Cerebellar cortex (tissue), 1 donor: ENCODE measurements at places on chromosomes 12 and 14.

GRCh38 chr14:61911574-61911973 lies 149.4 kb downstream of the SNAPC1 start:
- DNase-seq: peak; percentile 64

DNA sequence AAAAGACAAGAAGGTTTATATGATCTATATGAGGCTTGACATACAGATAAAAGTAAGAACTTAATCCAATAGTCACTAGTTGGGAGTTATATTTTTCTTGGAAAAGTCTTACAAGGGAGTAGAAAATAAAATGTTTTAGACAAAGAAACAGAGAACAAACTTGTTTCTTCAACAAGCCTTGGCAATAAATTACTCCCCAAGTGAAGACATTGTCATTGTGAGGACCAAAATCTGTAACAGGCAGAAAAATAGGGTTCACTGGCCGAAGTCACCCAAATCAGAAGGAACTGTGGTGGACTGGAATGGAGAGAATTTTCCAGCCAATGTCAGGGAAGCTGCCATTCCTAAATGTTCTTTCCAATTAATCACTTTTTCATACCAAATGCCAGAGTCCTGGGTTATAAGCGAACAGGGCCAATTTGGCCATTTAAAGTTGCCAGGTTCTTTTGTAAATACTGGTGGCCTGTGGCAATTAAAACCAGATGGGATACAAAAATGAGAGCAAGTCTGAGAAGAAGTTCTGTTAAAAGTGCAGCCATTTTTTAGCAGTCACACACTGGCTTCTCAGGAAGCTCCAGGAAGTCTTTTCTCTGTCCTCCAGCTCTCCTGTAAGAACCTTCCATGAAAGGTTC lies 117.3 kb upstream of the OVCH1 start:
- no peak for DNase-seq

- DNase-seq: no peak
Observed at GRCh38 chr12:124396544-124397398, 101.9 kb downstream of the RFLNA start.

DNA sequence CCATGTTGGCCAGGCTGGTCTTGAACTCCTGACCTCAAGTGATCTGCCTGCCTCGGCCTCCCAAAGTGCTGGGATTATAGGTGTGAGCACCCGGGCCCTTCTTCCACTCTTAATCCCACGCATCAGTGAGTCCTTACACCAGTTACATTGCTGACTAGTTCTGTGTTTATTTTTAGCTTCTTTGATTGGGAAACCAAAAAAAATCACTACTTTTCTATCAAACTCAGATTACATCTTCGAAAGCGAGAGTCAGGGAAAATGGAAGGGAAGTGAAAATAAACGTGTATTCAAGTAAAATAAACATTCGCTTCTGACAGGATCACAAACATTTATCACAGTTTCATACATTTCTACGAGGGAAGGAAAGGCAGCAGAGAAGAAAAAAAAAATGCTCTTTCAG lies 32.2 kb downstream of the FGD6 start:
- no peak for DNase-seq

DNA sequence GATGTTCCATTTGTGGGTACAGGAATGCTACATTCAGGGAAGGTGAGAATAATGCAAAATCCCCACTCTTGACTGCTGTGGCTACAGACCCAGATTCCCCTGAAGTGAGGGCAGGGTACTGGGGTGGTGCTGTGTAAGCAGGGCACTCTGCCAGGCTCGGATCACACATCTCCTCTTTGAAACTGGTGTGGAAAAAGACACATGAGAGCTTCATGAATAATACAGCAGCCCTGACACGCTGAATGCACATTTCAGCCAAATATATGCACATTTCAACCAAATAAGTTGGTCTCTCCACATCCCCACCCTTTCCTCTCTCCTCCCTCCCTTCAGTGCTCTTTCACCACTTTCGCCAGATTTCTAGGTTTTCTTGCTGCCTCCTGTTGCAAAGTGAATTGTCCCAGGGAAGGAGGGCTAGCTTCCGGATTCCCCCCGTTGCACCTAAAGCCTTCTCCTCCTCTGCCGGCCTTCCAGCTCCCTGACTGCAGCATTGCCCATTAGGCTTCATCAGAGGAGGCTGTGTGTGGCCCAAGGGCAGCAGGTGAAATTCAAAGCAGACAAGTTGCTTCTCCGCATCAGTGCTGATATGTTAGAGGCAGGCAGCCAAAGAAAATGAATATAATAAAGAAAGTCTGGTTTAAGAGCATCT lies 118.2 kb upstream of the TMCC3 start:
- DNase-seq: no peak

- DNase-seq: no peak
Observed at GRCh38 chr14:64702493-64703394, 1.5 kb upstream of the PLEKHG3 start.

- no peak for DNase-seq
Observed at GRCh38 chr14:73049428-73049827, 8.9 kb upstream of the RBM25 start.

GRCh38 chr14:42927313-42927712 lies 1320.6 kb downstream of the LRFN5 start:
- DNase-seq: no peak

GRCh38 chr14:22803687-22803974 lies 11.6 kb downstream of the SLC7A7 start:
- DNase-seq: no peak

DNA sequence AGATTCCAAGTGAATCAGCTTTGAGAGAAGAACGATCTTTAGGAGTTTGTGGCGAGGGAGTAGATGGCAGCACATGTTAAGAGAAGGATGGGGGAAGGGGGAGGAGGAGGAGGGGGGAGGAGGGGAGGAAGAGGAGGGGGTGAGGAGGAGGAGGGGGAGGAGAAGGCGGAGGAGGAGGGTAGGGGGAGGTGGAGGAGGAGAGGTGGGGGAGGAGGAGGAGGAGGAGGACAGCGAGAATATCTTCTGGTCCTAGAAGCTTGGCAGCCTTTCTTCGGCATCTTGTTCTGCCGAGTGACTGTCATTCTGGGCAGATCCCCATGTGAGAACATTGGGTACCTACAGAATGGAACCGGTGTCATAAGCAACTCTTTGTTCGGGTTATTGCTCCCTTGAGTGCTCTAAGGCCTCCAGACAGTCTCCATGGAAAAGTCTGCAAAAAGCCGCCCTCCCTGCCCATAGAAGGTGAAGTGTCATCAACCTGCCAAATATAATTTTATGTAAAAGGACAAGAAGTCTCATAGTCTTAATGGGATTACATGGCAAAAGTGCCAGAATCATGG lies 6.9 kb downstream of the RFC5 start:
- DNase-seq: no peak

- DNase-seq: peak; percentile 75
Observed at GRCh38 chr12:116015525-116015924, 262.0 kb downstream of the MED13L start.

GRCh38 chr14:76958980-76959710 lies 69.4 kb downstream of the IRF2BPL start:
- no peak for DNase-seq

- peak; percentile 76 for DNase-seq
Observed at GRCh38 chr14:89309670-89310177, 107.3 kb downstream of the FOXN3 start.

DNA sequence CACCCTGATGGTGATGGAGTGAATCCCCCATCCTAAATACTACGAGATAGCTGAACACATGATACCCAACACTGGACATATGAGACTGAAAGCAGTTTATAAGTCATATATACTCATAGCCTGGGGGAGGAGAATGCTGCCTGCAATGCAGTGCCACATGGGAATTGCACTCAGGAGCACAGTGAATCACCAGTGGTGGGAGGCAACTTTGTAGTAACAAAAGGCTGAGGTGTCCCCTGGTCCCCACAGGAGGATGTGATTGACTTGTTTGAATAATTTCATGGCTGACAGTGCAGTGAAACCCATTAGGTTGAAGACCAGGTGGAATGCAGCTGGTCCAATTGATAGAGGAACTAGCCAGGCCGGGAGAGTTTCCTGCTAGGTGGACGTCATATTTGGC lies 20.2 kb downstream of the CCDC38 start:
- DNase-seq: no peak

- DNase-seq: no peak
Observed at GRCh38 chr12:108744021-108744897, 12.9 kb upstream of the CORO1C start.

- DNase-seq: no peak
Observed at GRCh38 chr14:97827746-97828145, 1030.6 kb downstream of the VRK1 start.

GRCh38 chr12:23950210-23950774 lies 822 bp upstream of the SOX5 start:
- DNase-seq: no peak

- no peak for DNase-seq
Observed at GRCh38 chr14:49770212-49770817, 2.4 kb downstream of the KLHDC2 start.

- no peak for DNase-seq
Observed at GRCh38 chr12:124721501-124722162, 142.0 kb downstream of the SCARB1 start.

GRCh38 chr12:130334937-130335336 lies 2.8 kb upstream of the PIWIL1 start:
- peak; percentile 6 for DNase-seq

- DNase-seq: no peak
Observed at GRCh38 chr12:52519826-52520662, at the start of gene KRT5. TSS of gene KRT5 (minus strand) at chr12:52520394. CDS start at chr12:52520296, 98 bp downstream.

DNA sequence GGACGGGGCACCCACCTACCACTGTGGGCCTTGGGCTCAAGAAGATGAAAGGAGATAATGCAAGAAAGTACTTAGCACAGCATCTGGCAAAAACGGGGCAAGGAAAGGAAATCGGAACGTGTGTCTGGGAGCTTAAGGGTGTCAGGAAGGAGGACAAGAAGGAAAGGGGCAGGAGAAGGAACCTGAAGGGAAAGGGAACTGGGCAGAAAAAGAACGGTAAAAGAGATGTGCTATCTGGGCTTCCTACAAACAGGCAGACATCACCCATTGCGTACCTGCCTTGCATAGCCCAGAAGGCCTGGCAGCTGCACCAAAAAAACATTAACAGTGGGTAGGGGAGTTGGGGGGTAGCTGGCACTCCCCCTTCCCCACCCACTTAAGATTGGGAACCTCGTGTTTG lies 958 bp upstream of the REM2 start:
- no peak for DNase-seq

DNA sequence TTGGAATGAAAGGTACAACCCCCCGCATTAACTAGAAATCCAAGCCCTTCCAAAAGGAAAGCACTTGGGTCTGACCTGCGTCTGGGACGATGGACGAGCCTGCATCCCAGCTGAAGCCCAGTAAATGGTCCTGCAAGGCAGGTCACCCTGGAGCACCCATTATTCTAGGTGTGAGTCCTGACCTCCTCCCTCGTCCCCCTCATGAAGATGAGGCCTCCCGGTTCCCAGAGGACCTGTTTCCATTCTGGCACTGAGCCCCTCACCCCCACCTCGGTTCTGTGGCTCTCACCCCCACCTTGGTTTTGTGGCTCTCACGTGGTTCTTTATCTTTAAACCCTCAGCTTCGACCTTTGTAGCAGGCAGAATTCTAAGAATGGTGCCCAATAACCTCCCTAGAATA lies 7.3 kb downstream of the IFI27 start:
- no peak for DNase-seq

GRCh38 chr12:124413401-124413800 lies 118.5 kb downstream of the RFLNA start:
- no peak for DNase-seq

GRCh38 chr14:51581017-51581881 lies 70.5 kb upstream of the FRMD6 start:
- no peak for DNase-seq

DNA sequence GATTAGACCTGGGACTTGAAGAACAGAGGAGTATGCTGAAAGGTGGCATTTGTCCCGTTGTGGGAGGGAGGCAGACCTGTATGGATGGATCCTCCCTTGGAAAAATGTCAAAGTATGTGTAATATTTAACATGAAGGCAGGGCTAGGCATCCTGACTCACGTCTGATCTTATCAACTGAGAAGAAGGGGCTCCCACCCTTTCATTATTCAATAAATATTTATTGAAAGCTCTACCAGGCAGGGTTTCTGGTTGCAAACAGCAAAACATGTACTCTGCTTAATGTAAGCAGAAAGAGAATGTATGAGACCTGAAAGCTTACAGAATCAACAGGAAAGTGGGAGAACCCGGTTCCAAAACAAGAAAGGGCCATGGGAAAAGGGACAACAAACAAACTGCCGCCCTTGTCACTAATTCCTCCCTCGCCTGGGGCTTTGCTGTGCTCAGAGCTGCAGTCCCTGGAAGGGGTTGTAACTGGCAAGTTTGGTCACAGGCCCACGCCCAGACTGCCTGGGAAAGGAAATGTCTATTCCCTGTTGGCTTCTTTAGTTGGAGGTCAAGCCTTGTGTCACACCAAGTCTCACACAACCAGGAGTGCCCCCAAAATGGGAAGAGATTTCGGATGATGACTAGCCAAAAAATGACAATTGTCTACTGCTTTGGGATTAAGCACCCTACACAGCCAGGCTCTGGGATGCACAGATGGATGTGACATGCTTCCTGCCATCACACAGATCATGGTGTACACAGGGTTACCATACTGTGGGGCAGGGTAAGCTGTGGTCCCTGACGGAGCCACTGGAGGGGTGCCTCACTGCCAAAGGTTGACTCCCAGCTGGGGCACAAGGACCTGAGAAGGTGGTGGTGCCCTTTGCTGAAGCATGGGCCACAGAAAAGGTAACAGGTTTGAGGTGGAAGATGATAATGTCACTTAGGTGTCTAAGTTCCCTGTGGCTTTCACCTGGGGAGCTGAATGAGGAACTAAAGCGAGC lies 36.8 kb downstream of the RAB35 start:
- DNase-seq: no peak

- no peak for DNase-seq
Observed at GRCh38 chr12:71546322-71546861, 106.8 kb downstream of the LGR5 start.

DNA sequence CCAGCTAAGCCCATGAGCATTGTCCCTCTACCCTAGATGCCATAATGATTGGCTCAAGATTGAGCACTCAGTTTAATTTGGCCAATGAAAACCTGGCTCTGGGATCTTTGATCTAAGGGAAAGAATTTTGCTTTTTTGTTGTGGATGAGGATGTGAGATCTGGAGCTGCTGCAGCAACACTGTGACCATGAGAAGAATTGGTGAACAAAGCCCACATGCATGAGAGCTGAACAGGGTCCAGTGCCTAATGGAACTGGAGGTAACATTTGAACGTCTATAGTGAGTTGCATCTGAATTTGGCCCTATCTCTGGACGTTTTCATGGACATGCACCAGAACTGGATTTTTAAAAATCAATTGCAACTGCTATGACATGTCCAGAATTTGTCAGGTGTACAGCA lies 338.6 kb downstream of the AACS start:
- DNase-seq: no peak

GRCh38 chr12:24396224-24396623 lies 446.8 kb upstream of the SOX5 start:
- peak; percentile 3 for DNase-seq

- peak; percentile 27 for DNase-seq
Observed at GRCh38 chr14:71400871-71401321, 493.6 kb downstream of the PCNX1 start.

DNA sequence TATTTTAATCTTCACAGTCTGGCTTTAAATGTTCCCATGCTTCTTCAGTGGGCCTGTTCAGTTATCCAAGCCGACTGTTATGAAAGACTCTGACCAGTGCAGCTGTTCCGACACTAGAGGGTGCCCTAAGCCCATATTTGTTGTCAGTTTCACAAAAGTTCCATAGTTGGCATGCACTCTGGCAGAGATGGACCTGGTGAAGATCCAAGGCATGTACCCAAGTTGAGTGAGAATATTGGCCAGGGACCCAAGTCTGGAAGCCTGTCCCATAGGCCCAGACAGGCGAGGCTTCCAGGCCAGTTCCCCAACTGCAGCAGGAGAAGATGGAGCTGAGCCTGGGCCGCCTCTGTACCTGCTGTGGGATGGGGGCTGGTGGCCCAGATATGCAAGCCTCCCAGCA lies 27.4 kb upstream of the GUCY2C start:
- DNase-seq: peak; percentile 43

GRCh38 chr12:59977779-59978178 lies 381.9 kb downstream of the SLC16A7 start:
- no peak for DNase-seq
